ENCODE measurements at places on chromosomes 13 and 19.
A peak's percentile ranks its signal among the peaks of the same experiment; 100 is the strongest.

DNA sequence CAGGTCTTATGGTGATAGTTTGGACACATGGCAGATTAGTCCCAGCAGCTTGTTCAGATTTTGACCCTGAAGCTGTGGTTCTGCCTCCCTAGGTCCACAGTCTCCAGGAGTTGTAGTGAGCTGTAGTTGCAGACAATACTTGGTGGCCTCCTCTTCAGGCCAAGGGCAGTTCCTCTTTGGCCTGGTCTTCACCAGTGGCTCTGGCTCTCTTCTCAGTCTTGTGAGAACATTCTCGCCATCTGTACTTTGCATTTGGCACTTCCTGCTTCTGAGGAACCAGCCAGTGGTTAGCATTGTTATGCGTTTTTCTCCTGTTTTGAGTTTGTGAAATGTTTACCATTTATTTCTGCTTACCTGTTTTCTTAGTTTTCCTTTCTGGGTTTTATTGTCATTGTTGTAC lies 40.7 kb downstream of the PCCA start:
- DNase-seq: no peak

DNA sequence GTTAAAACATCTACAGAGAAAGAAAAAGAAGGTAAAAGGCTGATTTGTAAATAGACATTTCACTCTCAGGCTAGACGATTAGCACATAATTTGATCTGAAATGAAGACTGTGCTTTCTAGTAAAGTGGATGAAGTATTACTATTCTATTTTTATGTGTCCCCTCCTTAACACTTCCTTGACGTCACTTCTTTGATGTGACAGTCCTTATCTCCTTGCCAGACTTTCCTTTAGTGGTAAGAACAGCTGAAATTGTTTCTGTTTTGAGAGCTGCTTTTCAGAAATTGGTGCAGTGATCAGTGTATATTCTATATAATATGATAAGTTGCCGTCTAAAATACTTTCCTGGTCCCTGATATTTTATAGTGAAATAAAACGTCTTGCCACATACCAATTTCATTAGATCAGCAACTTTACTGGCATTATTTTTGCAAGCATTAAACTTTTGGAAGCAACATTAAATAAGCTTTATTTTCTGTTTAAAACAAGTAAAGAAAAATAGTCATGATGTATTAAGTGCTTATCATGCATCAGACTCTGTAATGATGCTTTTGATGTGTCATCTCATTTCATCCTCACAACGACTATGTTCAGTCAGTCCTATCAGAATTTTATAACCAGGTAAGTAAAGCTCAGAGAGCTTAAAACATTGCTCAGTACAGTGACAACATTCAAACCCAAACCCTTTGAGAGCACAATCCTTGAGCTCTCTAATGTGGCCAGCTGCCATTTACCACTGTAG lies 210.3 kb upstream of the PCDH9 start:
- no peak for DNase-seq

GRCh38 chr13:89029062-89029461 lies 1357.9 kb downstream of the SLITRK5 start:
- no peak for DNase-seq

DNA sequence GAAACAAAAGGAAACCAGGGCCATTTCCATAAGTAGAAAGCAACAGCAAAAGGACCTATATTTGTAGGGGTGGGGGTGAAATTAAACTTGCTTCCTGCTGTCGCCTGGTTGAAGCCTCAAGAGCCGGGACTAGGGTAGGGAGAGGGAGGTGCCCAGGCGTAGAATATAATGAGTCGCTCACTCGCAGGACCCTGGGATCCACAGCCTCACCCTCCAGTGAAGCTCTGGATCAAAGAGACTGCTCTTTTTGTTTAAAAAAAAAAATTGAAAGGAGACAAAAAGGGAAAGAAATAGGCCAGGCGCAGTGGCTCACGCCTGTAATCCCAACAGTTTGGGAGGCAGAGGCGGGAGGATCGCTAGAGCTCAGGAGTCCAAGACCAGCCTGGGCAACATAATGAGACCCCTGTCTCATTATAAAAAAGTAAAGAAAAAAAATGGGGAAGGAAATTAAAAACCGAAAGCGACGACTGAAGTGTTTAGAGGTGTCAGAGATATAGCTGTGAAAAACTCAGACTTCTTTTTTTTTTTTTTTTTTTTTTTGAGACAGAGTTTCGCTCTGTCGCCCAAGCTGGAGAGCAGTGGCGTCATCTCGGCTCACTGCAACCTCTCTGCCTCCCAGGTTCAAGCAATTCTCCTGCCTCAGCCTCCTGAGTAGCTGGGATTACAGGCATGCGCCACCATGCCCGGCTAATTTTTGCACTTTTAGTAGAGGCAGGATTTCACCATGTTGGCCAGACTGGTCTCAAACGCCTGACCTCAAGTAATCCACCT lies 10.9 kb upstream of the ADGRE5 start:
- DNase-seq: no peak

DNA sequence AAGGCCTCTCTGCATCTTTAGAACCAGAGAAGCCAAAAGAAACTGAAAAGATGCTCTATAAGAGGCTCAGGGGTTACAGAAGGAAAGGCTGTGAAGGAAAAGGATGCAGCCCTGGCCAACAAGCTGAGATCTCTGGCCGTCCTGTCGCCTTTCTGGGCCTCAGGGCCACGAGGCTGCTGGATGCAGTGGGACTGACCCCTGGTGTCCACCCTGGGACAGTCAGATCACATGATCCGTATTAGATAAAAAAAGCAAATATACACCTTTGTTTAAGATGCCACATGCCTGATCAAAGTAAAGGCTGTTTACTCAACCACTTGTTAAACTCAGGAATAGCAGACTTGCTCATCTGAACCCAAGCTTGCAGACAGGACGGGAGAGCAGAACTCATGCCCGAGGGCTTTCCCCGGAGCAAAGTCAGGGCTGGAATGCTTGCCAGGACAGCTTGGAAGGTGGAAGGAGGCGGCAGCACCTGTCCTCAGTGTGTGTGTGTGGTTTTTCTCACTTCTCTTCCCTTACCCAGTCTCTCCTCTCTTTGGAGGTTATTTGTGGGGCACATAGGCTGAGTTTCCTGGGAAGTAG lies 206.5 kb upstream of the TSHZ3 start:
- no peak for DNase-seq

GRCh38 chr19:13978351-13979243 lies 26.3 kb downstream of the DCAF15 start:
- DNase-seq: no peak

DNA sequence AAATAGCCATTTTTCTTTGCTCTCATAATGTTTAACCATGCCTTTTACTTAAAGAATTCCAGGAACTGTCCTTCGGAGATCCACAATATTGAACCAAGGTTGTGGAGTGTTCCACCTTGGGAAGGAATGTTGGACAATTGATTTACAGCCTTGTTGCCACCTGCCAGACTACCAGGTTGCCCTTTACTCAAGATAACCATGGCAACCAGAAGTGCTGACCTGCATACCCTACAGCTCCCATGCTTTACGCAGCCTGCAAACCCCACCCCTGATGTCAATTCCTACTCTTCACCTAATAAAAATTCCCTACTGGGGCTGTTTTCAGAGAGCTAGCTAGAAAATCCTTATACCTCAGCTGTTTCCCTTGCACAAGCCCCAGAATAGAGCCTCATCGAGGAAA lies 151.0 kb upstream of the RXFP2 start:
- DNase-seq: no peak

GRCh38 chr13:38767506-38768265 lies 80.8 kb downstream of the FREM2 start:
- peak; percentile 63 for DNase-seq

GRCh38 chr13:84962141-84962750 lies 837.0 kb downstream of the SLITRK6 start:
- DNase-seq: no peak

DNA sequence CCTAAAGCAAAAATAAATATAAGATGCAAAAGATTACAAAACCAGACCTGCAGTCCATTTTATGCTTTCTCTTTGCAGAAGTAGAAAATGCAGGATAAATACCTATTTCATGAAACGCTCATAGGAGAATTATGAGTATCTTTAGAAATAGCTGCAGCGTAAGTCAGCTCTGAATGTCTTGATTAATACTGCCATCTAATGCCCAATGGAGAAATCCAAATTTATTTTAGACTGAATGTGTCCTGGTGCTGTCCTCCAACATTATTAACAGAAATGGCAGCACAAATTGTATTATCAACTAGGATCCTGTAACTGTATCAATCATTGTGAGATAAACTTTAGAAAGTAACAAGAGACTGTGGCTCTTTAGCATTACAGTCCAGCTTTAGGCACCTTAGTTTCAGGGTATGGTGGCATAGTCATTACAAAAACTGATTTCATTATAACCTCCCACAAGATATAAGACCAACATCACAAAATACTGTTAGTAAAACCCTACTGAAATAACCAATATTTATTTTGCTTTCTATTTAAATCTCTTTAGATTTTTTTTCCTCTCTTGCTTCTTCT lies 162.1 kb upstream of the MIR17HG start:
- DNase-seq: no peak

- no peak for DNase-seq
Observed at GRCh38 chr19:9808855-9809824, 9.7 kb downstream of the FBXL12 start.

GRCh38 chr19:50384685-50385535 lies 763 bp downstream of the POLD1 start:
- no peak for DNase-seq

- DNase-seq: no peak
Observed at GRCh38 chr19:30135797-30136196, 193.8 kb downstream of the URI1 start.

- DNase-seq: no peak
Observed at GRCh38 chr13:32264407-32264806, 50.8 kb downstream of the ZAR1L start.

GRCh38 chr13:111171629-111172028 lies 56.5 kb downstream of the ARHGEF7 start:
- DNase-seq: no peak

GRCh38 chr13:47508527-47509228 lies 492.4 kb downstream of the SUCLA2 start:
- DNase-seq: no peak

DNA sequence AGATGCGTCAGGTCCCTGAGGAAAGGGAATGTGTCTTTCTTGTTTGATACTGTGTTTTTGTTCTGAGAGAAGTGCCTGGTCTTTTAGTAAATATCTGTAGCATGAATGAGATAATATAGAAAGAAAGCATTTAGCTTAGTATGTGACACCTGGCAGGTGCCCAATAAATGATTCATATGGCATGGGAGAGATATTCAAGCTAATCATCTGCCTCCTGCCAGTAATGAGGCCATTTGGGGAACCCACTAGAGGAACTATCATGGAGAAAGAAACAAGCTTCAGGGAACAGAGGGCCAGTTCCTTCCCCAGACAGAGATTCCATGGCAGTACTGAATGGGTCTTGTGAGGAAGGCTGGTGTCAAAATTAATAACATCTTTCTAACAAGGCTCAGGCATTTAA lies 603.9 kb downstream of the DCT start:
- DNase-seq: no peak

- no peak for DNase-seq
Observed at GRCh38 chr13:43293008-43293407, 269.6 kb downstream of the DNAJC15 start.

DNA sequence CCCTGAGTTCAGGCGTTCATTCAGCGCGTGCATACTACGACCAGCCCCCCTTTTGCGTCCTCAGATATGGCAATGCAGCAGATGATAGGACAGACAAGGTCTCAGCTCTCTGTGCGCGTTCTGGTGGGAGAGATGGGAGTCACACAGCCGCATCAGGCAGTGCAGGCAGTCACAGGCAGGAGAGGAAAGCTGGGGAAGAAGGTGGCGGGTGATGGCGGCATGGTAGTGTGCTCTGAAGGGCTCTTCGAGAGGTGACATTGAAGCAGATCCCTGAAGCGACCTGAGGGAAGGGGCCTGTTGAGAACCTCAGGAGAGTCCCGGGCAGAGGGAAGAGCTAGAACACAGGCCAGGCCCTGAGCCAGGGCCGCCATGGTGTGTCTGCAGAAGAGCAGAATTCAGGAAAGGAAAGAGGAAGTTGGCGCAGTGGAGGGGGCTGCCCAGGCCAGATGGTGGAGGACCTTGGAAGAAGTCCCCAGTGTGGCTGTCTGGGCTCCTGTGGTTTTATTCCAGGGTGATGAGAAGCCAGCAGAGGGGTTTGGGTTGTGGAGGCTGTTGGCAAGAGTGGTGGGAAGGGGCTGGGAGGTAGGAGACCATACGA lies 3.5 kb downstream of the USF2 start:
- no peak for DNase-seq

DNA sequence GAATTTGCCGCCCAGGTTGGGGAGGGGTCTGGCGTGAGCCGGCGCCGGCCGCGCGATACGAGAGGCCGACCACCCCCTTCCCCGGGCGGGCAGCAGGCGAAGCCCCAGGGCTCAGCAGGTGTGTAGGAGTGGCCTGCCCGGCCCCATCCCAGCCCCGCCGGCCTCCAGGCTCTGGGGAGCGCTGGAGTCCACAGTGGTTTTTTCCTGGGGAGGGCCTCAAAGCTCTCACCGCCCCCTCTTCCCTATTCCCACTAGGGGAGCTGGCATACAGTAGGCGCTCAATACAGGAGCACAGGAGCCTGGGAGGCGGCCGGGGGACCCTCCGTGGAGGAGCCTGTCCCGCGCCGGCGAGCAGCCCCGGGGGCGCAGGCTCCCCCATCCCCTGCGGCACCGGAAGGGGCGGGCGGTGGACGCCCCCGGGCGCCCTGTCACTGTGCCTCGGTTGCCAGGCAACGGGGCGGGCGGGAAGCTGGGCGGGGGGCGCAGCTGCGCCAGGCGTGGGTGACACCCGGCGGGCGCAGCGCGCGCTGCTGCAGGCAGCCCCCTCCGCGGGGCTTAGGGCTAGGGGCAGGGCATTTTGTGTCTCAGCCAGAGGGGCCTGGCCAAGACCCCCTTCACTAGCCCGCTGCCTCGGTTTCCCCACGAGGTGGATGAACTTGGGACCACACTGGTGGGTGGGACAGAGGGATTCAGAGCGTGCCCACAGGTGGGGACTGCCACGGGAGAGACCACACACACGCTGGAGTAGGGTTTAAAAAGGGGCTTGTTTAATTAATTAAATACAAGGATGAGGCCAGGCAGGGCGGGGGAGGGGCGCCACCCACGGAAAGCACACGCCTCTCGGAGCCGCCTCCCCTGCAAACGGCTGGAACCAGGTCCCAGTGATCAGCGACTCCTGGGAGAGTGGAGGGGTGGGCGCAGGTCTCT lies 3.6 kb upstream of the REXO1 start:
- DNase-seq: no peak

DNA sequence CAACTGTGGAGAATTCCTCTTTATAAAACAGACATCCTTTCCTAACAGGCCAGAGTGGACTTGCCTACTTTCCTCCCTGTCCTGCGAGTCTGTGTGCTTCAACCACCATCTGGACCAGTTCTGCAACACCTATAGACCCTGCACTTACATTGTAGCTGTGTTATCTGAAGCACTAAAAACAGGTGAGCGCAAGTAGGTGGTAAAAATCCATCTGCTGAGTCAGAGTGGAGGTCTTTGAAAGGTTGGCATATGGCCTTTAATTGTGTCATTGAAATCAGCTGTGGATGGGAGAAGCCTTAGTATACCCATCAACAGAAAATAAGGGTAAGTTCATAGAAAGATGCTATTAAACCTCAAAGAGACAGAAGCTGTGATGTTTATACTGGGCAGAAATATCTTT lies 7.6 kb upstream of the NALCN start:
- DNase-seq: no peak

- no peak for DNase-seq
Observed at GRCh38 chr13:109785141-109785891, 1.1 kb downstream of the IRS2 start.

- no peak for DNase-seq
Observed at GRCh38 chr13:42762251-42762650, 19.1 kb upstream of the FAM216B start.

- DNase-seq: no peak
Observed at GRCh38 chr13:47146991-47147811, 250.3 kb upstream of the HTR2A start.

GRCh38 chr19:33177417-33177979 lies 16.6 kb upstream of the LRP3 start:
- no peak for DNase-seq

- DNase-seq: no peak
Observed at GRCh38 chr13:35768551-35768950, 292.1 kb upstream of the MAB21L1 start.
